Umbilical cord (tissue), 2 donors: ENCODE measurements at places on chromosomes 1 and 21. TPM values are rescaled to one million over a fixed set of nuclear protein-coding genes. Genes with fewer than 3 reads are reported as not detected.

CRYBG2 gene
- total RNA-seq = 7.0 TPM

GRHL3 gene
- total RNA-seq = 28.4 TPM

DNA sequence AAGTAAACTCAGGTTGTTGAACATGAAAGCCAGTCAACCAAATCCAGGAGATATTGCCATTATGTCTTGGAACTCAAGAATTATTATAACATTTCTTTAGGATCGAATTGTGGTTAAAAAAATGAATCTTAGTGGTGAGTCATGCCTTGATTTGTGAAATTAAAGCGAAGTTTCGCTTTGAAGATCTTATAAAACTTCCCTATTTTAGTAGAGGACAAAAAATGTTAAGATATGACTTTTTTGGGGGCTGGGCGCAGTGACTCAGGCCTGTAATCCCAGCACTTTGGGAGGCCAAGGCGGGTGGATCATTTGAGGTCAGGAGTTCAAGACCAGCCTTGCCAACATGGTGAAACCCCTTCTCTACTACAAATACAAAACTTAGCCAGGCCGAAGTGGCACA is 39.5 kb upstream of the PTBP2 start:
- no peak for DNase-seq

- no peak for DNase-seq
These were observed 10.7 kb downstream of the TUT4 start for GRCh38 chr1:52542085-52542688.

- DNase-seq = no peak
These were observed 16.0 kb downstream of the DHRS3 start for GRCh38 chr1:12601700-12602658.

DNA sequence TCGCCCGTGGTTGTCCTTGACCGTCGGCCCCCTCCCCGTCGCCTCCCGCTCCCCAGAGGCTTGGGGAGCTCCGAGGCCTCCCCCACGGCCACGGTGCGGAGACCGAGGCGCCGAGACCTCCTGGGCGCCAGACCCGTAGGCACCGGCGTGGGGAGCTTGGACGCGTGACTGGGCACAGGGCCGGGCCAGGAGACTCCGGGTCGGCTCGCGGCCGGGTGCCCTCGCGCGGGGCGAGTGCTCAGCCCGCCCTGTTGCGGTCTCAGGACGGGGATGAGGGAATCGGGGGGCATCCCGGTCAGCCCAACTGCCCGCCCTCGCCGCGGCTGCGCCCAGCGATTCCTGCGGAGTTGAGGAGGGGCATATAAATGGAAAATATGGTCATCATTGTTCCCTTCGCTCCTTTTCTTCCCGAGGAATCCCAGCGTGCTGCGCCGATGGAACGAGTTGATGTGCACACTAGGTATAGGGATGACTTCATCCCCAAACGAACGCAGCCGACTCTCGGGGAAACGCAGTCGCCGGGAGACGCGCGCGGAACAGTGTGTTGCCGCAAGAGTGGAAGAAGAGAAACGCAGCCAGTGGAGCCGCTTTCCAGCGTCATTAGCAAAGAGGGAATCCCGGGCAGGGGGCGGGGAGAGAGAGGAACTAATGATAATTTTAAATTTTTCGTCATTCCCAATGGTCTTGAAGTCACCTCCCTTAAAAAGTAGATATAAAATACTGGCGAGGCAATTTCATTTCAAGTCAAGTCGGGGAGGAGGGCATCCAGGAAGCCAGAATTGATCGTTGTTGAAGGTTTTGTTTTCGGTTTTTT is 747 bp upstream of the ENAH start:
- DNase-seq = peak; percentile 73

DNA sequence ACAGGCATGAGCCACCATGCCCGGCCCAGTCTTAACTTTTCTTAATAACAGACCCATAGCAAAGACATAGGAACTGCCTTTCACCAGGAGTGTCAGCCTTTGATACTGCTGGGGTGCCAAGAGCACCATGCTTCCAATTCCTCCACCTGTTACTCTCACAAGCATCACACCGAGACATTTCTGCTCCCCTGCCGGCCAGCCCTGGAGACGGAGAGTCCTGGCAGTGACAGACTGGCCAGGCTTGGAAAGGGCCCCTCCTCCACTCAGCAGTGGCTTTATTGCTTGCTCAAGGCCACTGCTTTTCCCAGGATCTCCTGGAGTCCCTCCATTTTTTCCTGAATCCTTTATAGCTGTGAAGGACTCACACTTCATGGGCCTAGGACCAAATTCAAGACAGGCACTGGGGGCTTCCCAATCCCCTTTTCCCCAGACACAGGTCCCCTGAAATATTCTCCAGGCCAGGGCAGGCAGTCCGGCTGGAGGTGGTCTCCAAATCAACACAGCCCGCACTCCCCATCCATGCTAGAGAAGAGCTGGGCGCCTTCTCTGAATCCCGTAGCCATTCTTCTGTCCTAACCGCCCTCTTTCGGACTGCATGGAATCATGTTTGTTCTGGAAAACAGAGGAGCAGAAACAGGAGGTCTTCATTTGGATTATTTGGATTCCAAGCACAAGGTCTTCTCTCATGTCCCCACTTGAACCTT is 25.5 kb upstream of the PTPRF start:
- DNase-seq = no peak

DNA sequence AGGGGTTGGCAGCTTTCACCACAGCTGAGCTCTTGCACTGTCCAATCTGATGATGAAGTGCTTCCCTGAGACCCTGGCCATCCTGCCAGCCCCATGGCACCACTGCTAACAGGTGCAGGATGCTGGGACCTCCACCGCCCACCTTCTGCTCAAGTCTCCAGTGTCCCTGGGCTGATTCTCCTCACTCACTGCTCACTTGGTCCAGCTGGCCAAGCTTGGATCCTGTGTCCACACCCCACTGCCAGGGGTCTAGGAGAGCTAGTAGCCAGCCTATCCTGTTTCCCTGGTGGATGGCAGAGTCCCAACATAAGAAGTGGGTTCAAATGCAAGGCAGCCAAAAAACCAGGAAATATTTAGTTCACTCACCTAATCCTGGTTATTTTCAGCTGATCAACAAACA is 217.2 kb upstream of the IRF2BP2 start:
- no peak for DNase-seq
